Stomach (tissue), 19 donors: ENCODE measurements at places on chromosomes 5 and 9. TPM values are rescaled to one million over a fixed set of nuclear protein-coding genes. Genes with fewer than 3 reads are reported as not detected.

Gene IL13
- polyA plus RNA-seq = not detected

Gene PIP5K1B
- 8.0 TPM for polyA plus RNA-seq

Gene EQTN
- polyA plus RNA-seq = not detected

Gene SPINK1
- 5,440 TPM for polyA plus RNA-seq

Gene GALNT12
- polyA plus RNA-seq = 9.0 TPM

Gene TMEM252
- polyA plus RNA-seq = not detected

Gene MEGF10
- polyA plus RNA-seq = not detected

Gene GPRIN1
- polyA plus RNA-seq = 0.46 TPM

Gene TAF9
- polyA plus RNA-seq = 64.4 TPM

Gene WNK2
- polyA plus RNA-seq = 8.8 TPM

Gene DTWD2
- 1.7 TPM for polyA plus RNA-seq

Gene FAM169A
- polyA plus RNA-seq = 0.25 TPM

Gene DIPK1B
- 1.6 TPM for polyA plus RNA-seq

Gene ARL14EPL
- polyA plus RNA-seq = not detected

Gene CREBRF
- 4.1 TPM for polyA plus RNA-seq
